Neural progenitor cell (in vitro differentiated cells): ENCODE measurements at places on chromosomes 5 and 9. TPM values are rescaled to one million over a fixed set of nuclear protein-coding genes. Genes with fewer than 3 reads are reported as not detected.

The GPR150 gene
- total RNA-seq: 0.12 TPM in 1 of 2 replicates, not detected in the other

The FNBP1 gene
- 24.3 and 34.9 TPM in 2 replicates for total RNA-seq

The GEMIN5 gene
- total RNA-seq: 18.5 and 23.4 TPM in 2 replicates

DNA sequence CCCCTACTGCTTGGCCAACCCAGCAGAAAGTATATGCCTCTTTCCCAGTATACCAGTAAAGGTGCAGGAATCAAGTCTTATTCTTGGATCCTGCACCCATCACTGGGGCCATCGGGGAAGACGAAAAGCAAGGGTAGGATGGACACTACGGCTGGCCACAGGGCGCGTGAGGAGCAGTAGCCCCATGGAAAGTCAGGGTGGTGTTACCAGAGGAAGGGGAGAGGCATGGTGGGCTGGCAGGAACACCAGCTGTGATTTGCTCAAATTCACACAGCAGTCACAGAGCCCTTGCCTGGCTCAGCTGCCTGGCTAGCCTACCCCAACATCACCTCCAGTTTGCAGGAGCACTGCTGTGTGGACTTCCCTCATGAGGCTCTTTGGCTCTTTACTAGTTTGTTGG lies 34.5 kb upstream of the SAP30L start:
- no peaks in the 10 kb centered on the region for H3K4me1 ChIP-seq
- no peaks in the 10 kb centered on the region for H3K27me3 ChIP-seq
- H3K27ac ChIP-seq: no peak overlapping the region
- no peak overlapping the region for H3K4me3 ChIP-seq
- DNase-seq: no peak
- no peaks in the 10 kb centered on the region for H3K36me3 ChIP-seq

DNA sequence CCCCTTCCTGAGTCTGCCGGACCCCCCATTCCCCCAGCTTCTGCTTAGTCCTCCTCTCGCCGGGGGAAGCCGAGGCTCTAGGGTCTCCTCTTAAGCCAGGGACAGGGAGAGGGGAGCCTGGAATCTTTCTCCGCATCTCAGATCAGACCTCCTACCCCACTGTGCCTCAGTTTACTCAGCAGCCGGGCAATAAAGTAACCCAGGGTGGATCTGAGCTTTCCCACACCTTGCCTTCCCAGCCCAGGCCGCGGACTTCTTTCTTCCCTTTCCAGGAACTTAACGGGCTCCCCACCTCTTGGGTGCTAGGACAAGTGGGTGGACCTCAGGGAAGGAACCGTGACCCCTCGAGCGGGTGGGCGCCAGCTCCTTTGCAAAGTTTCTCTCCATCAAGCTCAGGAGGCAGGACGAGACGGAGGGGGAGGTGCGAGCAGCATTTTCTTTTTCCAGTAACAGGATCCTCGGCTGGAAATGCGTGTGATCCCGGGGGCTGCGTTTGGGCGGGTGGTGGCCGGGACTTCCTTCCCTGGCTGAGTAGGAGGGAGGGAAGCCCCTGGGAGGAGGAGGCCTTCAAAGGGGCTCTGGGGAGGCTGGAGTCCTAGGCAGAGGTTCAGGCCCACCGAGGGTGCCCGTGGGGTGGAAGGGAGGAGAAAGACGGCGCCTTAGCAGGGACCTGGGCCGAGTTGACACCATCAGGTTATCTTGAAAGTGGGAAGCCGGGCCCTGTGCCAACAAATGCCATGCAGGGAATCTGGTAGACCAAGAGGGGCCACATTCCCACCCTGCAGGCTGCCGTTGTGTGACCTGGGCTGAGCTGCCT lies 795 bp downstream of the DAB2IP start:
- H3K4me1 ChIP-seq: peaks cover 27% of the 10 kb centered on the region
- no peak overlapping the region for H3K27ac ChIP-seq
- peak overlapping the region; percentile 89 for H3K4me3 ChIP-seq
- no peaks in the 10 kb centered on the region for H3K27me3 ChIP-seq
- DNase-seq: peak; percentile 61

DNA sequence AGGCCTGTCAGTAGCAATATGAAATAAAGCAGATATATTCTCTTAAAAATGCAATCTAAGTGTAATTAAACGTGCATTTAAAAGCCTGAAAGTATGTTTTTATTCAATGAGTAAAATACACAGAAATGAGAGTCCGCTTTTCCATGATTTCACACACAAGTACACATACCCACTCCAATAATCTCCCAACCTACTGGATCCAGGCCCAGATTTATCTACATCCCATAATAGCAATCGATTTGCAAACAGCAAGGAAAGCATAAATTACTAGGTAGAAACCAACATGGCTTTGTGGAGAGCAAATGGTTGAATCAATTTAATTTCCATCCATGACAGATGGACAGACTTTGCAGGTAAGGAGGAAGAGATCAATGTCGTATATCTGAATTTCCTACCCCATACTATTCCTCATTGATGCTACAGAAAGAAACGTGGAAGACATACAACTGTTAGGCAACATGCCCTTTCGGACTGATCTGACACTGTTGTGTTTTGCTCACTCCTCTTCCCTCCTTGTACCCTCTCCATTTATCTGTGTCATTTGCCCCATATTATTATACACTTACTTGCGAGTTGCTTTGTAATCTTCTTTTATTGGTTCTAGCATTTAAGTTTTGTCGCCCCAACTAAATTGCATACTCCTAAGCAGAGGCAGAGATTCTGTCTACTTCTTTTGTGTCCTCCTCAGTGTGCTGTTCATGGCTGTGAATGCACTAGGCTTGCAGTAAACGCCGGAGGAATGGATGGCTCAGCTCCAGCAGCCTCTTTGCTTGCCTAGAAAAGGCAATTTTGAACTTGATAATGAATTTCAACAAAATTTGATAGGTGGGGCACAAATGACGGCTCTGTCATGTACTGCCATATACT lies 133.6 kb downstream of the NFIB start:
- H3K27me3 ChIP-seq: no peaks in the 10 kb centered on the region
- H3K4me1 ChIP-seq: no peaks in the 10 kb centered on the region
- no peak for DNase-seq
- no peak overlapping the region for H3K4me3 ChIP-seq
- no peak overlapping the region for H3K27ac ChIP-seq

DNA sequence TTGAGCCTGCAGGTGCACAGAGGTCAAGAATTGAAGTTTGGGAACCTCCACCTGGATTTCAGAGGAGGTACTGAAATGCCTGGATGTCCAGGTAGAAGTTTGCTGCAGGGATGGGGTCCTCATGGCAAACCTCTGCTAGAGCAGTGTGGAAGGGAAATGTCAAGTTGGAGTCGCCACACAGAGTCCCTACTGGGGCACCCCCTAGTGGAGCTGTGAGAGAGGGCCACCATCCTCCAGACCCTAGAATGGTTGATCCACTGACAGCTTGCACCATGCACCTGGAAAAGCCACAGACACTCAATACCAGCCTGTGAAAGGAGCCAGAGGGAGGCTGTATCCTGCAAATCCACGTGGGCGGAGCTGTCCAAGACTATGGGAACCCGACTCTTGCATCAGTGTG lies 78.0 kb downstream of the GABRA1 start:
- no peaks in the 10 kb centered on the region for H3K36me3 ChIP-seq
- DNase-seq: no peak
- no peaks in the 10 kb centered on the region for H3K4me1 ChIP-seq
- H3K27me3 ChIP-seq: no peaks in the 10 kb centered on the region
- no peak overlapping the region for H3K27ac ChIP-seq
- H3K4me3 ChIP-seq: no peak overlapping the region

- H3K27ac ChIP-seq: no peak overlapping the region
- no peak overlapping the region for H3K4me3 ChIP-seq
- H3K27me3 ChIP-seq: no peaks in the 10 kb centered on the region
- no peaks in the 10 kb centered on the region for H3K36me3 ChIP-seq
Observed at GRCh38 chr5:154042766-154043165, 4.0 kb downstream of the MFAP3 start.

DNA sequence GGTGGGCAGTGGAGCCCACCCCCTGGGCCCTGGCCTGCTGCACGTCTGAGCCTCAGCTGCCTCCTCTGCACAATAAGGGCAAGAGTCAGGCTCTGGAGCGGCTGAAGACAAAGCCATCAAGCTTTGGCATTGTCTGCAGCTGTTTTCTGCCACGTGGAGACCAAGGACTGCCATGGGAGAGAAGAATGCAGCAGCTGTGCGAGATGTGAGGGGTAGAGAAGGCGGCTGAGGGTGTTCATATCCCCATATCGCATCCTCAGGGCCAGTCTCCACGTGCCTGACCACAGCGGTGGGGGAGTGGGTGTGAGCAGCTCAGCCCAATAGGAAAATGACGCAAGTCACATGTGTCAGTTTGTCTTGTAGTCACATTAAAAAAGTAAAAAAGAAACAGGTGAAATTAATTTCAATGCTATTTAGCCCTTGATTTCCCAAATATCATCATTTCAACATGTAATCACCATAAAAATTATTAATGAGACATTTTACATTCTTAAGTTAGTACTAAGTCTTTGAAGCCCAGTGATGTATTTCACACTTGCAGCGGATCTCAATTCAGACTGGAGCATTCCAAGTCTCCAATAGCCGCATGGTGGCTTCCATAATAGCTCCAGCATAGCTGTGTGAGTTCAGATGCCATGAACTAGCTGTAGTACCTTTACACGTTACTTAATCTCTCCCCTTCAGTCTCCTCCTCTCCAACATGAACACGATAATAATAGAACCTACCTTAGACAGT lies 6.6 kb downstream of the C1QTNF2 start:
- H3K27ac ChIP-seq: no peak overlapping the region
